ENCODE measurements at places on chromosomes 5 and 9. TPM values are rescaled to one million over a fixed set of nuclear protein-coding genes. Genes with fewer than 3 reads are reported as not detected.

DNA sequence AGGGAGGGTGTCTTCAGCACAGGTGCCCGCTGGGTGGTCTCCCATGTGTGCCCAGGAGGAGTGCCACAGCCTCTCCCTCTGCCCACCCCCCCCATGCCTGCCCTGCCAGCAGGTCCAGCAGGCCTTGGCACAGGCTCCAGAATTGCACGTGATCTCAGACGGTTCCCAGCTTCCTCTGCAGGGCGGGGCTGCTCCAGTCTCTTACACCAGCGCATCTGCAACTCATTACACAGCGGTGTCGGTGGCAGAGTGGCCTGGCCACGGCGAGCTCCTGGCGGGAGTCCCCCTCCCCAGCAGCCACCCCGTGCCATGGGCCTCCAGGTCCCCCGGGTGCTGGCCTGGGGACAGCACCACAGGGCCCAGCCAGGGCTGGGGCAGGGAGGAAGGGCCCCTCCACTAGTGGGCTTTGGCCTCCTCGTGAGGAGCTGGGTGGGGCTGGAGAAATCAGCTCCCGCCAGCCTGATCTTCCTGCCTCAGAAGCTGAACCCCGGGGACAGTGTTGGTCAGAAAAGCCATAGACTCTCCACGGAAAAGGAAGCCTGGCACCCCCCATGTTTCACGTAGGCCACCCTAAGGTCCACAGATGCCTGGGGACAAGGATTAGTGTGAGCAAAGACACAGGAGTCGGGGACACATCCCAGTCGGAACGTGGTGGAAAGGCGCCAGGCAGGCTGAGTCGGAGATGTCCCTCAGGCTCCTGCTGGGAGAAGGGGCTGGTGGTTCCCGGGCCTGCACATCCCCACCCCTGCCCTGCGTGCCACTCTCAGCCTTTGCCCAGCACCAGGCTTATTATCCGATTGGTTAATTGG, 40.2 kb downstream of the RXRA start:
- DNase-seq: no peak
- H3K27ac ChIP-seq: no peak overlapping the region

The ARSI gene
- not detected for total RNA-seq

DNA sequence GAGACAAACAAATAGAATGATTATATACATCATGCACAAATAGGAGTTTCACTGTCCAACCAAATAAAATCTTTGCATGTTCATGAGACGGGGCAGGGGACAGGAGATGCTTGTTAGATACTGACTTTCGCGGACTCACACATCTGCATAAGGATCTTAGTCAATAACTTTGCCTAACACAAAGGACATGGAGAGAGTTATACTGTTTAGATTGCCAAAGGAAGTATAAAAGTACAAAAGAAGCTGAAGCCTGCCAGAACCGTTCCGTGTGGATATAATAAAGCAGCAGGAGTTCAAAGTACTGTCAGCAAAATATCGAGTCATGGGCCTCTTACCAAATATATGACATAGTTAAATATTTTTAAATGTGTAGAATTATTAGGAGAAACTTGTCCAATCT, 1148.4 kb downstream of the EFNA5 start:
- H3K27ac ChIP-seq: no peak overlapping the region
- no peaks in the 10 kb centered on the region for H3K36me3 ChIP-seq
- no peaks in the 10 kb centered on the region for H3K27me3 ChIP-seq
- DNase-seq: no peak

- H3K27ac ChIP-seq: no peak overlapping the region
- DNase-seq: no peak
- no peak overlapping the region for H3K4me3 ChIP-seq
- peaks cover 18% of the 10 kb centered on the region for H3K27me3 ChIP-seq
- H3K4me1 ChIP-seq: no peaks in the 10 kb centered on the region
Observed at GRCh38 chr5:176794509-176794908, 15.8 kb upstream of the UNC5A start.

- DNase-seq: no peak
- no peaks in the 10 kb centered on the region for H3K27me3 ChIP-seq
- no peak overlapping the region for H3K4me3 ChIP-seq
Observed at GRCh38 chr5:178547052-178547666, 43.0 kb downstream of the COL23A1 start.

The FREM1 gene
- total RNA-seq: not detected

The RFESD gene
- 4.2 TPM for total RNA-seq

The TAF1L gene
- total RNA-seq: not detected

DNA sequence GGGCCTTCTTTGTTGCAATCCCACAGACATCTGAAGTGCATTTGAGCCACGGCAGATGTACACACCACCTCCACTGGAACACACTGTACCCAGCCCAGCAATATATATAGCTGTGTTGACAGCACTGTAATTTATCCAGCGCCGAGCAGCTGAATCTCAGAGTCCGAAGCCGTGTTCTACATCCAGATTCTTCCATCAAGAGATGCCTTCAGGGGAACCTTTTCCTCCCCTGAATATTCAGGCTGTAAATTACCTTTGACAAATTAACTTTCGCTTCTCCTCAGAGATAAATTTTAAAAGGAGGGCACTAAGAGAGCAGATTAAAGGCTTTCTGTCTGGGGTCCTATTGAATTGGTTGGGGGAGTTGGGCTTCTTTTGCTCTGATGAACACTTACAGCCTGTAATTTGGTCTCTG, 76.4 kb downstream of the ROR2 start:
- H3K4me3 ChIP-seq: no peak overlapping the region
- H3K4me1 ChIP-seq: no peaks in the 10 kb centered on the region
- H3K27ac ChIP-seq: no peak overlapping the region
- no peaks in the 10 kb centered on the region for H3K36me3 ChIP-seq
- no peak for DNase-seq

- no peaks in the 10 kb centered on the region for H3K27me3 ChIP-seq
- H3K4me1 ChIP-seq: no peaks in the 10 kb centered on the region
- no peak overlapping the region for H3K27ac ChIP-seq
- DNase-seq: no peak
- H3K36me3 ChIP-seq: no peaks in the 10 kb centered on the region
Observed at GRCh38 chr5:31208043-31208442, 14.6 kb downstream of the CDH6 start.

The CENPK gene
- total RNA-seq: 88.8 TPM

DNA sequence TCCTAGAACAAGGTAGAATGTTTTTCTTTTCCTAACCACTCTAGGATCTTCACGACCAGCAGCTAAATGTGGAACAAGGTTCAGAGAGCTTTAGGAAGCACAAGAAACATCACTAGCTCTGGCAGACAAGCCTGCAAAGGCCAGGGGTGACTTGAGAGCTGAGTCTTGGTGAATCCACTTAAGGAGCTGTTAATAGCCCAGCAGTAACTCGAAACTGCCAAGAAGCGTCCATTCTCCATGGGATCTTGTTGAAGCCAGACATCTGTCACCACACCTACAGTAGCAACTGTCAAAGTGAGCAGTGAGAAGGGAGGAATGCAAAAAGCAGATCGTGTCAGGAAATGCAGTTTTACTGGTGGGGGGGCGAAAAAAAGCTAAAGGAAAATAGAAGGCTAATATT, 87.2 kb downstream of the ATPSCKMT start:
- no peaks in the 10 kb centered on the region for H3K4me1 ChIP-seq
- H3K36me3 ChIP-seq: no peaks in the 10 kb centered on the region
- DNase-seq: no peak
- H3K27me3 ChIP-seq: no peaks in the 10 kb centered on the region
- H3K4me3 ChIP-seq: no peak overlapping the region

DNA sequence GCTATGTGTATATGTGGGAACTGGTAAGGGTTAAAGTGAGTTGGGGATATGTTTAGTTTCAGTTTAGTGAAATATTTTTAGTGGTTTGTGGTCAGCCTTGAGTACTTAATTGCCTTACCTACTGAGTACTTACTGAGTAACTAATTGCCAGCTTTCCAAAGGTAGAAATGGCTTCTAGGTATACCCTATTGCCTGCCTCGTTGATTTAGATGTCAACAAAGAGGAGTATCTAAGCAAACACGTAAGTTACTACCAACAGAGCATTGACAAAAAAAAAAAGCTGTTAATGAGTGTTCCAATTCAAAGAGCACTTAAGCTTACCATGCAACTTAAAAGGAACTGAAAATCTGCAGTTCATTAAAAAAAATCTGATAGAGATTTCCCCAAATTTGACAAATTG, 8.8 kb downstream of the ATP10B start:
- no peak overlapping the region for H3K27ac ChIP-seq
- DNase-seq: no peak
- no peaks in the 10 kb centered on the region for H3K27me3 ChIP-seq
- H3K4me1 ChIP-seq: no peaks in the 10 kb centered on the region
- H3K36me3 ChIP-seq: no peaks in the 10 kb centered on the region
- H3K4me3 ChIP-seq: no peak overlapping the region

DNA sequence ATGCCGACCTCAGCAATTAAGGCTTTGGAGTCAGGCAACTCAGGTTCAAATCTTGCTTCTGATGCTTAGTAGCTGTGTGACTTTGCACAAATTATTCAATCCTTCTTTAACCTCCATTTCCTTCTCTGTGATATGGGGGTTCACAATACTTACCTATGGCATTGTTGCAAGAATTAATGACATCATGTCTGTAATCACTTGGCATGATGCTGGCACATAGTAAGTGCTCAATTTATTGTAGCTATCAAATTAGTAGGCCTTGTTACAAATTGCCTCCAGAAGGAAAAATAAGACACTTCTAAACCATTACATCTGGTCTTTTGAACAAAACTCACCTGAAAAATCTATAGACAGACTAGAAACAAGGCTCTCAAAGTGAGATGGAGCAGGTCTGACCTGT, 29.9 kb upstream of the NDFIP1 start:
- no peak overlapping the region for H3K27ac ChIP-seq
- H3K4me1 ChIP-seq: peaks cover 19% of the 10 kb centered on the region
- H3K4me3 ChIP-seq: no peak overlapping the region
- no peaks in the 10 kb centered on the region for H3K36me3 ChIP-seq
- no peaks in the 10 kb centered on the region for H3K27me3 ChIP-seq

DNA sequence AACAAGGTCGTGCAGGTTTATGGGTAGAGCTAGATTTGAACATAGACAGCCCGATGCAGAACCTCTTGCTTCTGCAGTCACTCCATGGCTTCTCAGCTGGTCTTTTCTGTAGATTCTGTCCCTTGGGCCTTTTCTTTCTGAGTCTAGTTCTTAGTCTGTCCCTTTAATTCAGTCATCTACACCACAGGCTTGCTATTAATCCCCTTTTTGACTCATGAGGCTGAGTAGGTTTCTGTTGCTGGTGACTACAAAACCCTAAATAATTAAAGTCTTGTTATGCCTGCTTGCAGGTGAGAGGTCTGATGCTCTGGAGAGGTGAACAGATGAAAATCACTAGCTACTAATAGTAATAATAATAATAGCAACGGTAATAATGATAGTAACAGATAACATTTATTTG, 19.3 kb upstream of the STRBP start:
- no peak for DNase-seq
- H3K4me1 ChIP-seq: no peaks in the 10 kb centered on the region
